ENCODE measurements at places on chromosomes 1 and 21.
A peak's percentile ranks its signal among the peaks of the same experiment; 100 is the strongest.

DNA sequence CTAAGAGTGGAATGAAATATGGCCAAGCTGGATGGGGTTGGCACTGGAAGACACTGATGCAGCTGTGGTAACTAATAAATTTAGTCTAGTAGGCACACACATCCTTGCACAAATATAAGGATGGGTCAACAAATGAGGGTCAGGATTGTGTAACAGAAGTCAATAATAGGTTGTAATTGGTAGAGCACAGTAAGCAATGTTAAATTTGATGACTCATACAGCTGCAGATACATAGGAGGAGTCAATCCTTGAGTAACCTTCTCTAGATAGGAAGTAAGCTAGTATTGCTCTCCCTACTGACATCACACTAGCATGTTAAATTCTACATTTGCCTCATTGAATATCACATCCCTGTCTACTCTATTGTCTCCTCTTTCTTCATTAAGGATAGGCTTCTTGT lies 332.1 kb downstream of the PTPRC start:
- DNase-seq, result no peak

DNA sequence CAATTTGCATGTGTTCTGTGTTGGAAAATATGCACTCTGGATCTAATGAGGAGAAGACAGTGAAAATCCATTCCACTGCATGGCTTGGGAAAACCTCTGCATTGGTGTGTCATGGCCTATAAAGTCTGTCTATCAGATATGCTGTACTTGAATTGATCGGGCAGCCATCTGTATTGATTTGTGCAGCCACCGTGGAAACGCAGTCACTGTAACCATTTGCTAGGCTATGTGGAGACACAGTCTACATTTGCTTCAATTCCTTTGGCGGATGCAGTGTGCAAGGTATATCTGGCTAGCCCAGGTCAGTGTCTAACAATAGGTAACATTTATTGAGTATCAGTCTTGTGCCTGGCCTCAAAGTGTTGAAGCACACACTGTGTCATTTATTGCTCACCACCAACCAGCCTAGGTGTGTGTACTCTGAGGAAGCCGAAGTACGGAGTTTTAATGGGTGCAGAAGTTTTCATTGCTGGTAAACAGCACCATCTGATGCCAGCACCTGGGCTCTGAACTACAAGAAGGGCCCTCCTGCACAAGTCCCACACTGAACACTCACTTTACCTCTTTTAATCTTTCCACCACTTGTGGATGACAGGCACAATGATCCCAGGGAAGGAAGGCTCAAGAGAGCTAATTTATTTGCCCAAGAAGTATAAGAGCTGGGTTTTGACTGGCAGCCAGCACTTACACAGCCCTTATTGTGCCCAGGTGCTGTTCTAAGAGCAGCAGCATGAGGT lies 83.4 kb downstream of the DAB1 start:
- DNase-seq, result peak; percentile 40

GRCh38 chr1:38613996-38614395 lies 245.6 kb downstream of the RRAGC start:
- no peak for DNase-seq

DNA sequence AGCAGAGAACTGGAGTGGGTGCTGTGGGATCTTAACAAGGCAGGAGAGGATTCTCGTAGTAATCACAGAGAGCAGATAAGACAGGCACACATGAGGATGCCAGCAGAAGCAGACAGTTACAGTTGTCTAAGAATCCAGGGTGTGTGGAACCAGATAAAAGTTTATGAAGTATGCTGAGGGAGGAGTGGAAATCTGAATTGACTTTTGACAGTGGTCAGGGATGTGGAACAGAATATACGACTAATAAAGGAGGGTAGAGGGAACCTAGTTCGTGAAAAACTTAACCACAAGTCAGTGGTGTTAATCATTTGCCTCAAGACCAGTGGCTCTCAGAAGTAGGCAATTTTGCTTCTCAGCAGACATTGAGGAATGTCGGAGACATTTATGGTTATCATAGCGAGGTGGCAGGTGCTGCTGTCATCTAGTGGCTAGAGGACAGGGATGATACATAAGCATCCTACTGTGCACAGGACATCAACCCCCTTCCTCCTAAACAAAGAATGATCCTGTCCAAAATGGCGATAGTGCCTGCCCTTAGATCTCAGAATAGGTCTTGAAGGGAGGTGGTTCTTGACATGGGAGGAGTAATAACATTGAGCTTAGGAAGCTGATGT lies 3.0 kb downstream of the LRRC8D start:
- no peak for DNase-seq

DNA sequence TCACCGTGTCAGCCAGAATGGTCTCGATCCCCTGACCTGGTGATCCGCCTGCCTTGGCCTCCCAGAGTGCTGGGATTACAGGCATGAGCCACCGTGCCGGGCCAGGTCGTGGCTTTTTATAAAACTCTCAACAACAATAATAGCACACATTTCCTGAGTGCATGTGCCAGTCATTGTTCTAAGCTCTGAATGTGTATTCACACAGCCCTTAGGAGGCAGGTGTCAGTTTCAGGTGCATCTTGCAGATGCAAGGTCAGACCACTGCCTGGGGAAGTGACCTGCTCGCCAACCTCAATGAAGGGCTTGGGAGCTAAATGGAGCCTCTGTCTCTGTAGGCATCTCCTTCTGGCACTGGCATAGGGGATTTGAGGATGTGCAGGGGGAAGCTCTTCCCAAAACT lies 1.6 kb upstream of the LEFTY2 start:
- DNase-seq, result no peak

DNA sequence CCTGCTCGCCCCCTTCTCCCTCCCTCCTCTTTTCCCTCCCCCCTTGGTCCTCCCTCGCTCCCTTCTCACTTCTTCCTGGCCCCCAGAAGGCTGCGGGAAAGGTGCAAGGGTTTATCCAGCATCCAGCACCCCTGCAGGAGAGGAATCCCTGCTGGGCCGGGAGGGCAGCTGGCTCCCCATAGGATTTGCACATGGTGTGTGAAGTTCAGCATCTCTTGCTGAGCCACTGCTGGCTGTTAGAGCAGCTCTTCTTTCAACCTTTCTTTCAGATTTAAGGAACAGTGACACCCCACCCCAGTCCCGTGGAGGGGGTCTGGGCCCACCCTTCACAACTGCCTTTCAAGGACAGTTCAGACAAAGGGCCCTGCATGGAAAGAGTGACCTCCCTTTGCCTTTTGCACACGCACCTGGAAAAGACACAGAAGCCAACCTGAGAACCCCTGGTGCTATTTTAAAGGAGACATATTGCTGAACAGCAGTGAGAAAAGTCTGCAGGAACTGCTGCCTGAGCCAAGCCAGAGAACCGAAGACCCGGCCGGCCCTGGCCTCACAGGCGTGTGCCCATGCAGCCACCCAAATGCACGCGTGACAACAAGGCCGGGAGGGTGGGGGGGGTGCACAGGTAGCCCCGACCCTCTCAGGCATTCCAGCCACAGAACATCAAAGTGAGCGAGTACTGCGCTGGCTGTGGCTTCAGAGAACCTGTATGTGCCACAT lies 66.6 kb downstream of the SLC37A1 start:
- DNase-seq, result no peak

DNA sequence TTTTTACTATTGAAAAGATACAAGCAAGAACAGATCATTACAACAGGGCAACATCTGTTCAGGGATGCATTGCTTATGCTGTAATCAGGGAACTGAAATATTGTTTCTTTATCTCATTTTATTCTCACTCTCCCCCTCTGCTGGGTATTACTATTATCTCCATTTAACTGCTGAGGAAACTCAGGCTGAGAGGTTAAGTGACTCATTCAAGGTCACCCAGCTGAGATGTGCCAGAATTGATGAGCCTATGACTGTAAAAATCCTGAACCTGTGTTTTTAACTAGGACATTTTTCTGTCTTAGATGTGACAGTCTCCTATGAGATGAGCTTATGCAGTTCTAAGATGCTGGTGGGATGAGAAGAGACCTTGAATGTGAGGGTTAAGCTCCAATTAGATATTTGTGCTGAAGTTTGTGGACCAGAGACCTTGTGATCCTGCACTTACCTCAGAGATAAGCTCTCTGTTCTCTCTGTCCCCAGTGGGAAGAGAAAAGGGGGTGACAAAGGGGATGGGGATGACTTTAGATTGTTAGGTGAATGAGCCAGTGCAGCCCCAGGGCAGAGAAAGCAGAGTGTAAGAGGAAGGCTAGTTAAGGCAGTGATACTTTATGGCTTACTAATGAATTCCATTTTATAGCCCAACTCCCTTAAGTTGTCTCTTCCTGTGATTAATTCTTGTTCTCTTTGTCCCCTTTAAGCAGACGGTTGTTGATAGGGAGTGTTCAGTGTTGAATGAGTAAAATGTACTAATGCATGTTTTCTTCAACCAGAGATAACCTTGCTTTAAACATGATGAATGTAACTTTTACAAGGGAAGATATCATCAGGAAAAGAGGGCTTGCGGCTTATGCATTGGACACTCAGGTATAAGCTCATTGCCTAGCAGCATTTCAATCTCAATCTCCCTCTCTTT lies 111.4 kb downstream of the HLX start:
- DNase-seq, result no peak

- DNase-seq, result peak; percentile 59
Observed at GRCh38 chr1:19028110-19028509, 71.6 kb upstream of the IFFO2 start.

DNA sequence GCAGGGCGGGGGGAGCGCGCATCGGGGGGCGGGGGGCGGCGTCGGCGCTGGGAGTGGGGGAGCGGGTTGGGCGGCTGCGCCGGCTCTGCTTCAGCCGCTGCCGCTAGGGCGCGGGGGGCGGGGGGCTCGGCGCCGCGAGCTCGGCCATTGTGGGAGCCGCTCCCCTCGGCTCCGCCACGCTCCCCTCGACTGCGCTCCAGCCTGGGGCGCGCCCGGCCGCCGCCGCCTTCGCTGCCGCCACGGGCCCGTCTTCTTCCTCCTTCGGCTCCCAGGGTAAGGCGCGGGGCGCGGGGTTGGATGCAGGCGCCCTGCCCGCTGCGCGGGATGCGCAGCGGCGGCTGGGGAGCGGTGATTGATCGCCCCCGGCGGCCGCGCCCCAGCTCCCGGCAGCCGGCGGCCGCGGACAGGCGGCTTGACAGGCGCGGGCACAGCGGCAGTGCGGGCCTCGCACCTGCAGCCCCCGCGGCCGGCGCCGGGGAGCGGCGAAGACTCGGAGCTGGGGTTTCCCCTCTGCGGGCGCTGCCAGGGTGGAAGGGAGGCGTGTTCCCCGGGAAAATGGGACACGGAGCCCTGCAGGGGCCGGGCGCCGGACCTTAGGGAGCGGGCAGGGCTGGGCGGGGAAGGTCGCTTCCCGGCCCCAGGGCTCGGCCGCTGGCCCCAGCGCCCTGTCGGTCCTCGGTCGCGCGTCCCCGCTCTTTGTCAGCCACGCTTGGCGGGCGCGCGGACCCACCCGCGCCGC lies 55.3 kb downstream of the NDUFS5 start:
- no peak for DNase-seq

GRCh38 chr1:117645343-117645742 lies 39.5 kb downstream of the TENT5C start:
- no peak for DNase-seq

- DNase-seq, result no peak
Observed at GRCh38 chr1:44497422-44498170, 92.5 kb downstream of the RNF220 start.

DNA sequence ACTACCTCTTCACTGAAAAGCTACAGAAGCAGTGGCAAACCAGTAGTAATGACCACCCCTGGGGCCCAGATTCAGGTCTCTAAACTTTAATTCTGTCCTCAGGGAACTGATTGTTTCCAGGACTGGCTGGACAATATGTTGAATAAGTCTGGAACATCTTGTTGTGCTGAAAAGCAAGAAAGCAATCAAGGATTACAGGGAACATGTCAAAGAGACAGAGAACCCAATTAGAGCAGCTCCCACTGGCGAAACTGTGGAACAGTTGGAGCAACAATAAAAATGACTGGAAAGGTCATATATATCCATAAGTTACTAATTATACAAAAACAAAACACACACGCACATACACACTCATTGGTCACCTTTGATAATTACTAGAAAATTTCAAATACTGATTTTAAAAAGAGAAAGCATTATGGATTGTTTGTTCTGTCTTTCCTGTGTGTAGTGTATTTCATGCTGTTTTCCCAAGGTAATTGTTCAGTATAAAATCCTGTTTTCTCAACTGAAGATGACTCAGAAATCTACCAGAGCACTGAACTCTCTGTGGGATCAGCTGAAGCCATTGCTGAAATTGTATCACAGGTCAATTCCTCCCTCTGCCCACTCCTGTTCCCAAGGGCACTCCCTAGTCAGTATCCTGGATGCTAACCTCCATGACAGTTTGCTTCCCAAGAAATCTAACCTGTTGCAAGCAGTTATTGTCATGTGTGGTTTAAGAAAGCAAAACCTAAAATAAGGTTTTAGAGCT lies 83.6 kb upstream of the RGS1 start:
- DNase-seq, result no peak

DNA sequence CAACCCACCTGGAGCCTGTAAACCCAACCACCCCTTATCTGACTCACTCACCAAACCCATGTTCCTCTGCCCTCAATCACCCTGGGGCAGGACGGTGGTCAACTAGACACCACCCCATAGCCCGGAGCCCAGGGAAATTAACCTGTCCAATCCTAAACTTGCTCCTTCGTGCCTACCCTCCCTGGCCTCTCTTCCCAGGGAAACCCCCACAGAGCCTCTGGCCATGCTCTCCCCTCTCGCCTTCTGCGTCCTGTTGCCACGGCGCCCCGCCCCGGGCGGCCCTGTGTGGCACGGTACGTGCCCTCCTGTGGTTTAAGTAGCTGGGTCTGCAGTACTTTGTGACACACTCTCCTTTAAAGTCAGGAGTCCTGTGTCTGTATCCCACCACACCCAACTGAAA lies 4.0 kb upstream of the FTCD start:
- no peak for DNase-seq

GRCh38 chr1:21449906-21450305 lies 10.0 kb downstream of the NBPF3 start:
- DNase-seq, result no peak

DNA sequence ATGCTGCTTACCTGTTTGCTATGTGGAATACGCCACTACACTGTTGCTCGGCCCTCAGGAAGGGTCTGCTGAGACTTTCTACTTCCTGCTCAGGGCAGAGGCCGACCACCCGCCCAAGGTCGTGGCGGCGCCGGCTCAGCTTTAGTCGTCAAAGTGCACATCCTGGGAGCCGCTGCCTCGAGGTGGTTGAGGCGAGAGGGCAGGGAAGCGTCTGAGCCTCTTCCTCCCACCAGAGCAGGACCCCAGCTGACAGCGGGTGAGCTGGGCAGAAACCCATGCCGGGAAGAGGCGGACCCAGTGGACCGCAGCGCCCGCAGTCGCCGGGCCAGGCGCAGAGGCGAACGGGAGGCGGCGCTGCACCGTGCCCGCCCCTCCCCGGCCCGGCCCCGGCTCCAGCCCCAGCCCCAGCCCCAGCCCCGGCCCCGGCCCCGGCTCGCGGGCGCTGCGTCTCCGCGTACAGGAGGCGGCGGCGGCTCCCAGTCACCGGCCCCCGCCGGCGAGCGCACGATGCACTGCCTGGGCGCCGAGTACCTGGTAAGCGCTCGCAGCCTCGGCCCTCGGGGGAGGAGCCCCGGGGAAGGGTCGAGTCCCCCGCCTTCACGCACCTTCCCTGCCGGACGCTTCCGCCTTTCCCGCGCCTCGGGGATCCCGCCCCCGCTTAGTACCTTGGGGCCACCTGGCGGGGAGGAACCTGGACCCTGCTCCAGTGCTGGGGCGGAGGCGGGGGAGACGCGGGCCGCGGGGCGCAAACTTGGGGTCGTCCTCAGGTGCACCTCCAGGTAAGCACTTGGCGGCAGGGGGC lies at the start of gene SLC44A3:
Gene SLC44A3, plus strand, starts transcription at position 413 of the 802 bp plus-strand sequence. Its CDS starts 95 bp downstream, at position 508.
- DNase-seq, result no peak

Data from NCI-H187 treated with DMSO at 0.1 percent for 48 hours (cell line).